ENCODE measurements at places on chromosomes 4 and X.
A peak's percentile ranks its signal among the peaks of the same experiment; 100 is the strongest.

DNA sequence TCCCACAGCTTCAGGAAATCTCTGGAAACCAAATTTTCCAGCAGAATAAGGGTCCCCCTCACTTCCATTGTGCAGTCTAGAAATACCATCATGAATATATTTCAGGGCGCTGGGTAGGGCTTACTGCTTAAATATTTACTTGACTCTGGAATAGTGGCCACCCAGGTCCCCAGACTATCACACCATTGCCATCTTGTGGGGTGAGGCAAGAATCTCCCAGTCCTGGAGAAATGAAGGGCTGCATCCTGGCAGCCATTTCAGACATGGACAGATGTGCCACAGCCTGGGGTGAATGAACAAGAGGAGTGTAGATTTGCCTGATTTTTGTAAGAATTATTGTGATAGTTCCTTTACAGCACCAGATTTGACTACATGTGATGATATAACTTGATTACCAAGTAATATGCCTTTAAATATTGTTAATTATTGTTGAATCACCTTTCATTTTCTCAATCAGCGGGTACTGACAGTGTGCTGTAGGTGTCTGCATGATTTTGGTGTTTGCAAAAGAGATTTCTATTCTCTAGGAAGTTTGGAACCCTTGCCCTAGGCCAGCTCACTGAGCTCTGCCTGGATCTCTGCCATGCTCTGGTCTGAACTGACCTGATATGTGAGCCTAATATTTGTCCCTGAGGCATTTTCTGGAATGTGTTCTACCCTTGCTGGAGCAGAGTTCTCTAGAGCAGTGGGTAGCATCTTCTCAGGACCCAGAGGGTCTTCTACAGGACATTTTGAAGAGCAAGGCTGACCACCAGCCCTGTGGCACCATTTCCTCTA, 183.4 kb downstream of the KIT start:
- DNase-seq = peak; percentile 1

- no peak for DNase-seq
These were observed 951.2 kb downstream of the TECRL start for GRCh38 chr4:63458010-63458409.

GRCh38 chrX:40844471-40844870, 109.1 kb upstream of the MED14 start:
- no peak for DNase-seq

GRCh38 chr4:107799669-107800450, 24.9 kb upstream of the SGMS2 start:
- DNase-seq = peak; percentile 71

DNA sequence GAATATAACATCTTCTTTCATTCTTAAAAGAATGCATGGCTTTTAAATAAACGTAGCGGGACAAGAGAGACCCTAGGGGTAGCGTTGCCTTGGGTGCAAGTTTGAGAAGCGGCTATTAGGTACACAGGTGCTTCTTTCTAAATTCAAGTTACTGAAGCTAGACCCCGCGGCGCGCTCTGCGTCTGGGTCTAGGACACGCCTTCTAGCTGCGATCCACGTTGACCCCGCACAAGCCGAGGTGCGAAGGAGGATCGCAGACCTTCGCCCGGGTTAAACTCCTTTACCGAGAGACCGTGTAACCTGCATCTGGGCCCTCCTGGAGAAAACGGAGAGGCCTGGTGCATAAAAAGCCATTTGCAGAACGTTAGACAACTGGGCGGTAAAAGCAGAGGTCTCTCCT, 25.5 kb upstream of the EXOC1L start:
- DNase-seq = no peak
